HCT116 (cell line): ENCODE measurements at places on chromosomes 7 and 10. TPM values are rescaled to one million over a fixed set of nuclear protein-coding genes. Genes with fewer than 3 reads are reported as not detected.

PVRIG gene
- 0.30 TPM for total RNA-seq

PRPS1L1 gene
- not detected for total RNA-seq

MARVELD1 gene
- 36.1 TPM for total RNA-seq

EVX1 gene
- 0.25 TPM for total RNA-seq

GJD4 gene
- total RNA-seq, result not detected

ECHDC3 gene
- total RNA-seq, result 13.0 TPM

PDE6C gene
- not detected for total RNA-seq

PAPSS2 gene
- 14.6 TPM for total RNA-seq

CHCHD3 gene
- 73.5 TPM for total RNA-seq

LIPM gene
- not detected for total RNA-seq

ZNF503 gene
- 30.4 TPM for total RNA-seq

GPER1 gene
- 1.2 TPM for total RNA-seq

LMOD2 gene
- total RNA-seq, result not detected

PIK3AP1 gene
- total RNA-seq, result 7.1 TPM

FGFR2 gene
- 19.7 TPM for total RNA-seq

CYP2E1 gene
- 1.5 TPM for total RNA-seq

LRGUK gene
- total RNA-seq, result 0.49 TPM

ZNF777 gene
- 15.6 TPM for total RNA-seq

EGR2 gene
- 2.3 TPM for total RNA-seq

TMEM236 gene
- 0.07 TPM for total RNA-seq

TBX20 gene
- not detected for total RNA-seq

SPDYE6 gene
- total RNA-seq, result not detected

CADPS2 gene
- 7.5 TPM for total RNA-seq

HEPACAM2 gene
- not detected for total RNA-seq

TYW1B gene
- 2.4 TPM for total RNA-seq

FKBP6 gene
- total RNA-seq, result not detected

KDM7A gene
- 11.6 TPM for total RNA-seq

UPK3B gene
- 2.3 TPM for total RNA-seq

ZCCHC24 gene
- total RNA-seq, result 7.0 TPM

RELN gene
- total RNA-seq, result 0.20 TPM

GPRIN2 gene
- 1.7 TPM for total RNA-seq

NEUROD6 gene
- total RNA-seq, result not detected

ZNF727 gene
- not detected for total RNA-seq

UCN3 gene
- not detected for total RNA-seq

SSBP1 gene
- 171 TPM for total RNA-seq

ZNHIT1 gene
- total RNA-seq, result 69.4 TPM

MBLAC1 gene
- 2.0 TPM for total RNA-seq

FAM25A gene
- 2.7 TPM for total RNA-seq

LRRD1 gene
- not detected for total RNA-seq

NPFFR1 gene
- total RNA-seq, result 0.02 TPM

WDFY4 gene
- 0.22 TPM for total RNA-seq

RBP4 gene
- total RNA-seq, result 2.4 TPM
